ENCODE measurements at places on chromosomes 5 and 9.

GRCh38 chr9:17776735-17777134 is 197.9 kb downstream of the SH3GL2 start:
- no peak for DNase-seq

DNA sequence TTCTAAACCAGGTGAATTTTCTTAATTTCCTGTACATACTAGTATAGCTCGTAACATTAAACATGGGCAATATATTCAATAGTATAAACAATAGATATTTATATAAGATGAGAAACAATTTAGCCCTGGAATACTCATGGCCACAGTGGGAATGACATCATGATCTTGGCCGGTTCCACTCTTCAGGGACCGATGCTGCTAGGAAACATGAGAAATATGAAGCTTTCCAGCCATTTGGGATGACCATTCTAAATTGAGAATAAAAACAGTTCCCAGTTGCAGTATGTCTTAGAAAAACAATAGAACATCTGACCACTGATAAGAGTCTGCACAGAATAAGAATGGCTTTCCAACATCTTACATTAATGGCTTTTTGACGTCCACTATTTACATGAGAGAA is 33.3 kb upstream of the SLCO6A1 start:
- no peak for DNase-seq

GRCh38 chr5:137580030-137580429 is 80.9 kb upstream of the SPOCK1 start:
- peak; percentile 33 for DNase-seq

DNA sequence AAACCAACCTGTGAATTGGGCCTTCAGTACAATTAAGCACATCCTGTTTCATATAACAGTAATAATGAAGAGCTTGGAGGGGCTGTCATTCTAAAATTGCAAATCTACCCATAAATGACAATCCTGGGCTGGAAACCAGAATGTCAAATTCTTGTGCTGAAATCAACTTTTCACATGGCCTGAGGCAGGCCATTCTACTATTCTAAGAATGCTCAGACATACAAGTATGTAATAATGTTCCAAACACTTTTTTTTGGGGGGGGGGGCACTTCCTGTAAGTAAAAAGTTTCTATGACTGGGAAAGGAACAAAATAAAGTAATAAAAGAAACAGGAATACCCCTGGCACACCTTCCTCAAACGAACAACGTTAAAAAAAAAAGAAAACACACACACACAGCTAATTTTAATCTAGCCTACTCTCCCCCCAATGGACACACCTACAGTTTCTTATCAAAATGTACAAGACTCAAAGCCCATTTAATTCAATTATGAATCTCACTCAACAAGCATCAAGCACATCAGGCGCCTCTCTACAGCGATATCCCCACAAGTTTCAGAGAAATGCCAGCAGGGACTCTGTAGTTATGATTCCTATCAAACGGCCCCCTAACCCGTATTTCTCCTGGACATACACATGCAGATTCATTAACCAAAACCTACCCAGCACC is 1.4 kb downstream of the ETF1 start:
- DNase-seq = no peak

GRCh38 chr5:88688156-88688983 is 194.6 kb downstream of the MEF2C start:
- no peak for DNase-seq

GRCh38 chr9:76333388-76333787 is 60.8 kb downstream of the RFK start:
- no peak for DNase-seq

- no peak for DNase-seq
These were observed 405.7 kb upstream of the IRX2 start for GRCh38 chr5:3157214-3157613.

DNA sequence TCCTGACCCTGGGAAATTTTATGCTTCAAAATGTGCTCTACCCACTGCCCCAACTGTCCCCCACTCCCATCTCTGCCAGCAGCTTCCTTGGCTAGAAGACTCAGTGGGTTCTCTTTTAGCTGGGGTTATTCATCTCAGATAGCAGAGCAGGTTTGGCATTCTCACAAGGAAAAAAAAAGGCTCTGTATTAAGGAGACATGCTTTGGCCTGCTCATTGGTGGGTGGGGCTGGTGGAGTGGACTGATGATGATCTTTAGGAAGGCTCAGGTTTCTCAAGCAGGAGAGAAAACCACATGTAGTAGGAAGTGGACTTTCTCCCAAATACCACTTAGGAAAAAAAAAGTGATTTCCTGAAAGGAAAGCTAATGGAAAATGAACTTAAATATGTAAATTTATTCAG is 279.2 kb upstream of the ZNF462 start:
- peak; percentile 69 for DNase-seq

DNA sequence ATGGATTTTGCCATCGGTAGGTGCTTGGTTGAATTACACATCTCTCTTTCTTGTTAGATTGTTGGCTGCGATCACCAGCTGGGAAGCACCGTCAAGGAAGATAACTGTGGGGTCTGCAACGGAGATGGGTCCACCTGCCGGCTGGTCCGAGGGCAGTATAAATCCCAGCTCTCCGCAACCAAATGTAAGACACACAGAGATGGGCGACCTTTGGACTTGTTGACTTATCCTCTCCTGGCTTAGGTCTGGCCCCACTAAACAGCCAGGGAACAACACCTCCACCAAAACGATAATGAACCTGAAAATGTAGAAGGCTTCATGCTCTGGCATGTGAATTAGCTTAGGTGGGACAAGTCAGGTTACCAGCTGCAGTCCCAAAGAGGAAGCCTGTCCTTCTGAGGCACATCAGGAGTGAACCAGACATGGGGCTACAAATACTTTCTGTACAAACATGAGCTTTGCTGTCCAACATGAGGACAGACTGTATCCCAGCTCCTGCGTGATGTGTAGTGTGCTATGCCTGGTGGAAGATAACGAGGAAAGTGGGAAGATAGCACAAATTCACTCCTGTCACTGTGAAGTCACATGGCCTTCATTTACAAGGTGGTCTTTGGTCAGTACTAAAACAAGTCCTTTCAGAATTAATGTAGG is 148.4 kb downstream of the ADAMTSL1 start:
- no peak for DNase-seq

DNA sequence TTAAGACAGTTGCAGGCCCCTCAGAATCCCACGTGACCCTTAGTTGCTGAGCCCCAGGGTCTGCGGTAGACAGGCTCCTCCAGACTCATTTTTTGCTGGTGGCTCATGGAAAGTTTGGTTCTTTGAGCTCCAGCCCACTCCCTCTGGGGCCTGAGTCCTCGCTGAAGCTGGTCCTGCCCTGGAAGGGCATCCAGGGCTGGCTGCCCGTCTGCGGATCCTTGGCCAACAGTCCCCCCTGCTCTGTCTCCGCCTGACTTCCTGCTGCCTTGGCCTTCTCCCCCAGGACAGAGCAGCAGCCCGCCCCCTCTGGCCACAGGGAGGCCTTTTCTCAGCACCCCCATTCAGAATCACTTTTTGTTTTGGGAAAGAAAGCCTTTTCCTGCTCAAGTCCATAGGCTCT is 24.4 kb downstream of the SLC6A7 start:
- no peak for DNase-seq

GRCh38 chr5:68962757-68963484 is 130.9 kb upstream of the SLC30A5 start:
- DNase-seq = peak; percentile 73

- DNase-seq = no peak
These were observed 99.1 kb upstream of the CKMT2 start for GRCh38 chr5:81134066-81134465.

GRCh38 chr5:35538198-35538931 is 79.3 kb upstream of the SPEF2 start:
- DNase-seq = no peak

DNA sequence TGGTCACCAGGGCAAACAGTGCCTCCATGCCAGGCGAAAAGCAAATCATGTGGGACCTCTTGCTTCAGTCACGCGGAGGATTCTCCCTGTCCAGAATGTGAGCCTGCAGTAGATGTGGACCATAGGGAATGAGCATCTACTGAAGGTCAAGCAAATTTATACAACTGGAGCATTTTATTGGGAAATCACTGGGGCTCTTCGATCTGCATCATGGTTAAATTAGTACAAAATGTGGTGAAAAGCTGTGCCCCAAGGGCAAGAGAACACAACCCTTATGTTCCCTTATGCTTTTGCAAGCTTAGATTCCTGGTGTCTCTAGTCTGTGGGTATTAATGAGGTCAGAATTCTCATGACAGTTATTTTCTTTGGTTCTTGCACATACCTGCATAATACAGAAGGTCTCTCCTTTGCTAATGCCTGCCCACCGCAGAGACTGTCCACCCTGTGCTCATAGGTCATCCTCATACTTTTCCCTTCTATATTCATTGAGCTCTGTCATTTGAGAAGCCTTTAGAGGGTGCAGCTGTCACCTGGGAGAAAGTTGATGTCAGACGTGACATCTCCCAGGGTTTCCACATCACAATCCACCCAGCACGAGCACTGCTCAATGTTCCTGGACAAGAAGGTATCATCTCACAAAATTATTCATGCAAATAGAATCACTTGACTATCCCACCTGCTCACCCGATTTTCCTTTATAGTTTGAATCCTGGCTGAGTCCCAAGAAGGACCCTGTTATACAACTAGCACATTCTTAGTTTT is 111.7 kb downstream of the NXNL2 start:
- no peak for DNase-seq

GRCh38 chr9:89872426-89872912 is 267.7 kb downstream of the GADD45G start:
- no peak for DNase-seq

DNA sequence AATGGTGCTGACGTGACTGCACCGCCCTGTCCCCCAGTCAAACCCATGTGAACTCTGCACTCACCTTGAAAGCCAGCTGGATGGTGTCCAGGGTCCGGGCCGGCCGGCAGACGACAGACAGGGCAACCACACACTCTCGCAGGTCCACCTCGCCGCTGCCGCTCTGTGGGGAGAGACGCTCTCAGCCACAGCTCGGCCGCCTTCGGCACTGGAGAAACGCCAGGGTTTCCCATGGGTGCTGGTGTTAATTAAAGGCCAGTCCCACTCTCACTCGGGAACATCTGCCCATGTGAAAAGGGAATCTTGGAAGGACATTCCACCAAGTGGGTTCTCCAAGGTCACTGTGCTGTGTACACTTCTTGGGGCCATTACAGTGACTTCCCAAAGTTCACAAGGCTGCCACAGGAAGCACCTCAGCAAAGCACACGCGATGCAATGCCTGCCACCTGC is 25.5 kb upstream of the SLC6A3 start:
- DNase-seq = no peak

DNA sequence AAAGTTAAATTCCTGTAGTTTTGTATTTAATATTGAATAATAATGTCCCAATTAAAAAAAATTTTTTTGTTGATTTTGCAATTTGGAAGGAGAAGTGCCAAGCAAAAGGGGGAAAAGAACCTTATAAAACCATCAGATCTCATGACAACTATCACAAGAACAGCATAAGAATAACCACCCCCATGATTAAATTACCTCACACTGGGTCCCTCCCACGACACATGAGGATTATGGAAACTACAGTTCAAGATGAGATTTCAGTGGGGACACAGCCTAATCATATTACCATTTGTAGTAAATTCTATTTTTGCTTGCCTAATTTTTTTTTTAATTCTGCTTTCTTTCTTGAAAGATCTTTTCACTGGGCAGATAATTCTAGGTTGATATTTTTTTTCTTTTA is 33.4 kb upstream of the FCHO2 start:
- DNase-seq = no peak

DNA sequence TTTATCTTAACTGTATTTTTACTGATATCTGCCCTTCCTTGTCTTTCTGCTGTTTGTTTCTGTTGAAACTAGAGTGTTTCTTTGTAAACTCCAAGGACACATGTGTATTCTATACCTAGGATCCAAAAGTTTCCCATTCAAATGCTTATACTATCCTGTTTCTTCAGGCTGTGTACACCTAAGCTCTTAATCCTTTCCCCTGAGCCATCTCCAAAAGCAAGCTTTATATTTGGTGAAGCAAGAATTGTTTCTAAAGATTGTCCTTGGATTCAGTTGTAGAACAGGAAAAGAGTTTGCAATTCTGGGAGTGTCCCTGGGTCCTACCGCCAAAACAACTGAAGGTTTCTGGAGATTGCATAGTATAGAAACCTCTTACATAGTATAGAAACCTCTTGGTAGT is 65.9 kb downstream of the CWC27 start:
- peak; percentile 6 for DNase-seq

GRCh38 chr5:172454358-172455086 is at the start of gene SH3PXD2B:
TSS of gene SH3PXD2B (minus strand) at chr5:172454525. CDS start at chr5:172454352, 173 bp downstream.
- DNase-seq = peak; percentile 68

DNA sequence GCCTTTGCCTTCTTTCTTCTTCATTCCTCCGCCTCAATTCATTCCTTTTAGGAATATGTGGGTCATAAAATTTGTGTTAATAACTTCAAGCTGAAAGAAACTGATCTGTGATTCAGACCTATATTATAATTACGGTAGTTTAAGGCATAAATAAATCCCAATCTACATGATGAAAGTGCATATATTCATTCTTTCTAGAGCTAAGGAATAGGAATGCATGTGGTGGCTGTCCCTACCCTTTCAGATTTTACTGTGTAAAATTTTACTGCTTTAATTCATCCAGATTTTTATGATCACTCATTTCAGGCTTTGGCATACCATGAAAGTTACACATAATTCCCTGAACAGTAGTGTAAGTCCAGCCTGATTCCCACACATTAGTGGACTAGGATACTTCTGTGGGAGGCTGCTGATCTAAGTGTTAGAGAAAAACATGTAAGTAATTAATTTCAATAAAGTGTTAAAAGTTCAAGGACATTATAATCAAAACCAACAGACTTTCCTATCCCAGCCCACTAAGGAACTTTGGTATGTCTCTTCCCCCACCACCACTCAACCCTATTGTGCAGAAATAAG is 83.1 kb downstream of the HINT1 start:
- no peak for DNase-seq

GRCh38 chr5:151255621-151256286 is 2.8 kb downstream of the GM2A start:
- no peak for DNase-seq

DNA sequence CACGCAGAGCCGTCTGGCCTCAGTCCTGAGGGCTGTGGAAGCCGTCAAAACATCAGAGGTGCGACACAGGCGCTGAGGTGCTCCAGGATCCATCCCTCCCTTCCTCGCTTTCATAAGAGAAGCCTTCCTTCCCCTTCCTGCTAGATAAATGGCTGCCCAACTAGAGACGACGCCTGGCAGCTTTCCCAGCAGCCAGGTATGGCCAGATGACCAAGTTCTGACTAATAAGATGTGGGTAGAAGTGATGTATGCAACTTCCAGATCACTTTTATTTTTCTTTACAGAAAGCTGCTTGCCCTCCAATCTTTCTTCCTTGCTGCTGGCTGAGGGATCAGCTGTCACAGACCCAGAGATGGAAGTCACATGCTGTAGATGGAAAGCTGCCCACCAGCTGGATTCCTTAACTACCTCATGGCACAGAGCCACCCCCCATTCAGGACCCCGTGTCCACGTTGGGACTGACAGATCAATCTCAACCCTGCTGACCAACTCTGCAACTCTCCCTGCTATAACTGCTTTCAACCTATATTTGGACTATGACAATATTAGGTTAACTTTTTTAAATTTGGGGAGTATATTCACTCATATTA is 8.8 kb downstream of the MAPK9 start:
- peak; percentile 85 for DNase-seq

DNA sequence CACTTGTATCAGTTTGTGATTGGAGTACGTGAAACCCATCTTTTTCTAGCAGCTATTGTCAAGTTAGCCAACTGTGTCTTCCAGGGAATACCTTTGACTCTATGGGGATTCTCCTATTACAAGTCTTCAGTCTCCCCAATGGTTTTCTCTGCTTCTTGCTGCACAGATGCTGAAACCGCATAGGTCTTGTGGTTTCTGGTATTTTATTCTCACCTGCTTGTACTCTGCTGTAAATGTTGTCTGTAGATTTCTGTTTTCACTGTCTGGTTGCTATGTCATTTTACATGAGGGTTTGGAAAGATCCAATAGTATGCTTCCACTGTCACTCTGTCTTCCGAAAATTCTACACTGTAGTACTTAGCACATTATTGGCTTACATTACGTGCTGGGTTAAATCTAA is 1196.9 kb upstream of the C9orf72 start:
- no peak for DNase-seq
